CD4-positive, alpha-beta T cell treated with Interleukin-6 at 100 ng/mL for 8 hours (primary cell): ENCODE measurements at places on chromosomes 1 and 21.

GRCh38 chr1:15312626-15313411, 65.8 kb downstream of the FHAD1 start:
- no peak for DNase-seq

GRCh38 chr1:203992440-203992839, 80.5 kb upstream of the SOX13 start:
- no peak for DNase-seq

- DNase-seq = no peak
These were observed 4.6 kb downstream of the ZNF281 start for GRCh38 chr1:200405264-200405663.

DNA sequence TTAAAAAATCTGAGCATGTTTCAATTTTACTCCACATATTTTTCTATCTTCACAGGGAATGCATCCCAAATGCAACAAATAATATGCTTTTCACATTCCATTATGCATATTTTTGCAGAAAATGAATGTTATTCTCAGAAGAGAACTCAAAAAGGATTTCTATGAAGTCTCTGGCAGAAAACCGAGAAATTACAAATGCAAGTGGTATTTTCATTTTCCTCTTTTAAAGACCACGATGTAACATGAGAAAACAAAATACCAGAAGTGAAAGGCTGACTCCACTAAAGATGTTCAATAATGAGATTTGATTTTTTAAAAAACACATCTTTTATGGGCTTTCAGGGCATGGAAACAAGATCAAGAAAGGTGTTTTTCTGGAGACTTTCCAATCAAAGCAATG, 5.0 kb upstream of the PDC start:
- no peak for DNase-seq

DNA sequence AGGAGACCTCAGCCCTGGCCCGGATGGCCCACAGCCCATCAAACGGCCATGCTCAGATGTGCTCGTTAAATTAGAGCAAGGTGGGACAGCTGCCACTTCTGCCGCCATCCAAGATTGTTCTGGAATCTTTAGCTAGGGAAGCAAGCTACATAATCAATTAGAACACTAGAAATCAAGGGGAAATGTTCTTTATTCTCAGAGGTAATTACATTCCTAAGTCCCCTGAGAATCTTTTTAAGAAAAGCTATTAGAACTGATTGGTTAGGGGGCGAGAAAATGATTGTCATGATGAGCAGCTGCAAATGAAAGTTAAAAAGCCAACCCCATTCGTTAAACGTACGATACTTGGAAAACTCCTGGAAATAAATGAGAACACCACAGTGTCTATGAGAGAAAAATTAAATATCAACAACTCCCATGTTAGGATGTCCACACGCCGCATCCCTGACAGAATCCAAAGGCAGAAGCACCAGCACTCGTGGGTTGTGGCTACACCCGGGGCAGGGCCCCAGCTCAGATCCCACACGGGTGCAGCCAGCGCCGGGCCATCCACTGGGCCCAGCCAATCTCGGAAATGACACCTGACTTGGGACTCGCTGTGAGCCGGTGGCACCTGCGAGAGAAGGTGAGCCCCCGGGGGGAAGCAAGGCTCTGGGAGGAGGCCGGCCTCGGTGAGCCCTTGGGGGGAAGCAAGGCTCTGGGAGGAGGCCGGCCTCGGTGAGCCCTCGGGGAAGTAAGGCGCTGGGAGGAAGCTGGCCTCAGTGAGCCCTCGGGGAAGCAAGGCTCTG, 37.6 kb downstream of the KRTAP10-1 start:
- DNase-seq = no peak

GRCh38 chr1:248802454-248802853, 23.3 kb downstream of the SH3BP5L start:
- DNase-seq = no peak

GRCh38 chr1:230224101-230224960, 157.3 kb downstream of the GALNT2 start:
- DNase-seq = no peak

GRCh38 chr1:152582647-152583046, 2.3 kb upstream of the LCE3D start:
- DNase-seq = no peak

DNA sequence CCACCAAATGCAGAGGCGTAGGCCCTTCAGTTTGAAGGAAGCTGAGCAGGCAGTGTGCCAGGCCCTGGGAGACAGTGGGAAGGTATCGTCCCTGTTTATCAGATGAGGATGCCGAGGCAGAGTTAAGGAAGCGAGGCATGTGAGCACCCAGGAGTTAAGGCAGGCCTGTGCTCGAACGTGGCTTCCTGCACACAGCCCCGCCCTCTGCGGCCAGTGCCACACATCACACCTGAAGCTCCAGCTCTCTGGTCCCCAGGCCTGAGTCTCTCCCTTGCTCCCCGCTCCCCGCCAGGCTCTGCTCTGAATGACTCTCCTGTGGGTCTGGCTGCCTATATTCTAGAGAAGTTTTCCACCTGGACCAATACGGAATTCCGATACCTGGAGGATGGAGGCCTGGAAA, 32.1 kb downstream of the EPHX1 start:
- no peak for DNase-seq

DNA sequence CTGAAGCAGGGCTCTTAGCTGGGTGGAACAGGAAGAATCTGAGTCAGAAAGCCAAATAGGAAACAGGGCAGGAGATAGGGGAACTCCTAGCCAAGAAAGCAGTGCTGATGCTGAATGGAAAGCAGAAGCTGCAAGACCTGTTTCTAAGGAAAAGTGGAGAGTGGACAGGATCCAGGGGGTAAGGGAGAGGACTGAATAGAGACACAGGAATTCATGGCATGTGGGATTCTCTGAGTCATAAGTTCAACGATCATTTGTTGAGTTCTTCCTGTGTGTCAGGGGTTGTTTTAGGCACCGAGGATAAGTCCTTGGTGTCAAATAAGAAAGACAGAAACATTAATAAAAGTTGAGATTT, 153.8 kb upstream of the FGGY start:
- no peak for DNase-seq

DNA sequence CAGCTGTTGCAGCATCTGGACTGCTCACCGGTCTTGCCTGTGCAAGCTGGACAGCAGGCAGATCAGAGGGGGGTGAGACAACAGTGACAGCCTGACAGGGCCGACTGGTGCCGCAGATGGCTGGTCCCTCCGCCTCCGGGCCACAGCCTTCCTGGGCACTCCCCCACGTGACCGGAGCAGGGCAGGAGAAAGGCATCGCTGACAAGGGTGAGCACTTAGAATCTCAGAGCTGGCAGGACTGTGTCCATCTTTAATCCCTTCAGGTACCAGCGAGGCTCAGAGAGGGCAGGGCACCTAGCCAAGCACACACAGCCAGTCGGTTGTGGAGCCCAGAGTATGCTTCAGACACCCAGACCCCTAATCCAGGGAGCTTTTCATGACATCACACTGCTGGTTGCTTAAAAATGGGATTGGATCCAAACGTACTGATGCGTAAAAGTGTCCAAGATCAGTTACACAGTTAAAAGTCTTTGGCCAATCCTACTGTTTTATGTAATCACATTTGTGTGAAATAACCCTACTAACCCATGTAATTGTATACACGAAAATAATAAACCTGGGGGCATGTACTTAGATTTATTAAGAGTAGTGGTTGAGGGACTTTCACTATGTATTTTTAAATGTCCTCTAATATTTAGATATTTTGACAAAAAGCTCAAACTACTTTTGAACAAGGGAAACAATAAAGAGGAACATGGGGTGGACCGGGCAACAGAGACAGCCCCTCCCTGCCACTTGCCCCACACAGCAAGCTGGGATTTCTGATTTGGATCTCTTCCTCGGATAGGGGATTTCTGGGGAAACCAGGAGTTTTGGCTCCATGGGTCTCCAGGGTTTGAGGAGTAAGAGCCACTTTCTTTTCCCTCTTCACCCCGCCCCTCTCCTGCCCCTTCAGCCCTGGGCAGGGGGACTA, 758 bp upstream of the CNTN2 start:
- no peak for DNase-seq

GRCh38 chr1:244757091-244757939, 78.1 kb upstream of the COX20 start:
- no peak for DNase-seq

GRCh38 chr1:204872262-204872881, 1.7 kb downstream of the NFASC start:
- DNase-seq = no peak

DNA sequence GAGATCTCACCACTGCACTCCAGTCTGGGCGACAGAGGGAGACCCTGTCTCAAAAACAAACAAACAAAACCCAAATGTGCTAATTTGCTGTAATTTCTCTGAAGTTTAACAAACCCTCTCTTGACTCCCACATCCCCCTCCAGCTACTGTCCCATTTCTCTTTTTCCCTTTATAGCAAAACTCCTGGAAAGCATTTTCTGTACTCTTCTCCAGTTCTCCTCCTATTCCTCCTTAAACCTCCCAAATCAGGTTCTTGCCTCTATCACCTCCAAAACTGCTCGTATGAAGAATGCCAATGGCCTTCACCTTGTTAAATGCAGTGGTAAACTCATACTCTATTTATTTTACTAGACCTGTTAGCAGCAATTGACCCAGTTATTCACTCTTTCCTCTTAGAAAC, 3.7 kb upstream of the USP48 start:
- DNase-seq = no peak

DNA sequence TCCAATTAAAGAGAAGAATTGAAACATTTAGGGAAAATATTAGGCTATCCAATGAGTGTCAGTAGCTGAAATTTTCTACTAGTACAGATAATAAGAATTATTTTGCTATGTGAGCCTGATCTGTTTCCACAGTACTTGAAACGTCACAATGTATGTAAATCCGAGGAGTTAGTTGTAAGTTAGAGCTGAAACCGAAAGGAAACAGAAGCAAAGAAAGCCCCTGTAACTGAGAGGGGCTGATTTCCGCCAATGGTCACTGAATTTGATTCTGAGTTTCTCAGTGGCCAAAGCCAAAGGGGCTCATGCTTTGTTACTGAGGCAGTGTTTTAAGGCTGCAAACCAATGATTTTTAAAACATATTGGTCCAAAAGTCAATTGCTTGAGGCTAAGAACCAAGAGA, 168.3 kb upstream of the DUSP10 start:
- DNase-seq = no peak

DNA sequence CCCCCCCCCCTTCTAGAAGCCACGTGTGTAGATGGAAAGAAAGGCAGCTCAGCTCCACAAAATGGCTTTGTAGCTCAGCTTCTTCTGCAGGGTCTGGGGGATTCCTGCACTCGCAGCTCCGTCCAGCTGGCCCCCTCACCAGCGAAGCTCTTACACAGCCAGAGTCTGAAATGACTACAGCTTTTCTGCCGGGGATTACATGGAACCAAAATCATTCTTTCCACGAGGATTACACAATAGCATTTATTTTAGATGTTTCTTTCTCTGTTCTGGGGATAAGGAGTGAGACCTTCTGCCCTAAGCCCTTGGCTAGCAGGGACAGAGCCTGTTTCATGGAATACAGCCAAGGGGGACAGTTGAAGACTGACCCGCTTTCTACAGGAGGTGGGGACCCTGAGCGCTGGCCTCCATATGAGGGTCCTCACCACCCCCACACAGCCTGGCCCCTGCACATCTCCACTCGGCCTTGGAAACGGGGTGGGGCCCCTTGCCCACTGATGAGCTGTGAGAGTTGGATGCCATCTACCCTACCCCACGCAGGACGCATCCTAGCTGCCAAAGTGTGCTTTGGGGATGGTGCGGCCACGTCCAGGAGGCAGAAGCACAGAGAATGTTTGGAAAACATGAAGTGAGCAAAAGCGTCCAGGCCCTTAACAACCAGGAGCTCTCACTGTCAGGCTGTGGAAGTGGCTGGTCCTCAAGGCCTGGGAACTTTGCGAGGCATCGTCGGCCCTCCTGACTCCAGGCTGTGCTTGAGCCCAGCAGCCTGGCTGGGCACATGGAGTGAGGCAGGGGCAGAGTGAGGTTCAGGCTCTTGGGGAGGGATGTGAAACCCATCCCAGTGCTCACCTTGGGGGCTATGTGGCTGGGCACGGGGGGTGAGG, 14.5 kb downstream of the ACTRT2 start:
- no peak for DNase-seq

DNA sequence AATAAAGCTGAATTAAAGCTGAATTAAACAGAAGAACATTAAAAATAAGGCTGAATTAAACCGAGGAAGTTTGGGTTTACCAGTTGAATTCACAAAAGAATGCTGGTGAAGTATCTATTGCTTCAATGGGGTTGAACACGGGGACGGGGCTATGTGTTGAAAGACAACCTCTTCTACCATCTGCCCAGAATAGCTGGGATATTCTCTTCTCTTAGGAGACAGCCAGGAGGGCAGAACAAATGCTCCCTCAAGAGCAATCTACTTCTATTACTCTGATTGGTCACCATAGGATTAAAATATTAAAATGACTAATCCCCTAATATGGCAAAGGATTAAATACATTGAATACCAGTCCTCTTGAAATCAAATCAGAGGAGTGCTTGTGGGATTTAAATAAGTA, 68.4 kb downstream of the LPGAT1 start:
- no peak for DNase-seq

GRCh38 chr1:70902211-70902610, 145.4 kb downstream of the PTGER3 start:
- no peak for DNase-seq

GRCh38 chr21:40668555-40669275, 178.2 kb downstream of the DSCAM start:
- DNase-seq = no peak

DNA sequence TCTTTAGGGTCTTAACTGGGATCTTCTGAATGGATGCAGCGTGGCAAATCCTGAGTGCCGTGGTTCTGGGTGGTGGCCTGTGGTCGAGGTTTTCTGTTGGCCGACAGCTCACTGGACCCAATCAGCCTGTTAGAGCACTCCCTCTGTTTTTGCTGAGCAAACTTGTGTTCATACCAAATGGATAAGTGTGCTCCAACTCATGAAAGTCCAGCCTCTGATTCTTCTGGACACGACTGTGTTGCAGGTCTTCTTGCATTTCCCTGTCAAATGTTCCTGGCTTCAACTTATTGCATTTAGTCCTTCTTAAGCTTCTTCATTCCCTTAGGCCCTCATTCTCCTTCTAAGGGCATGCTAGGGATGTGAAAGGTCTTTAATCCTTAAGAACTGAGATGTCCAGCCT, 63.7 kb downstream of the AJAP1 start:
- no peak for DNase-seq

- no peak for DNase-seq
These were observed 48.1 kb downstream of the STYXL2 start for GRCh38 chr1:167141963-167142362.

GRCh38 chr1:246279402-246279801, 227.7 kb downstream of the SMYD3 start:
- DNase-seq = no peak
